Adrenal gland (tissue), 19 donors: ENCODE measurements at places on chromosomes 7 and 10.

GRCh38 chr10:121899727-121900126 lies 28.1 kb downstream of the ATE1 start:
- DNase-seq: no peak

GRCh38 chr10:77448226-77448625 lies 189.4 kb downstream of the KCNMA1 start:
- no peak for DNase-seq

GRCh38 chr10:19658131-19658530 lies 158.1 kb upstream of the PLXDC2 start:
- no peak for DNase-seq

- DNase-seq: no peak
These were observed 42.1 kb downstream of the SCIN start for GRCh38 chr7:12612622-12613021.

DNA sequence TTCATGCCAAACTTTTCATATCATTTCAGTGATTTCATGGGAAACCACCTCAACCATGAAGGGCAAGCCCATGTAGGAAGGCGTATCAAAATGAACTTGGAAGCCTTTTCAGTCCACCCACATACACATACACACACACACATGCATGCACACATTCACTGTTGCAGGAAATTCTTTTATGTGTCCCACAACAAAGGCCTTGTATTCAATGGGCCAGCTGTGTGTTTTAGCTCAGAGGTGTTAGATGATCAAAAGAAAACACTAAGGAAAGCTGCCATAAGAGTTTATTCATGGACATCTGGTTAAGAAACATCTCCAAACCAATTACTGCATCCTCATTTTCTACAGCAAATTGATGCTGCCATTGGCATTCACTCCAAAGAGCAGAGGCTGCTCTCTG lies 74.4 kb upstream of the STK17A start:
- no peak for DNase-seq
